ENCODE measurements at places on chromosomes 5 and 9. TPM values are rescaled to one million over a fixed set of nuclear protein-coding genes. Genes with fewer than 3 reads are reported as not detected.

DNA sequence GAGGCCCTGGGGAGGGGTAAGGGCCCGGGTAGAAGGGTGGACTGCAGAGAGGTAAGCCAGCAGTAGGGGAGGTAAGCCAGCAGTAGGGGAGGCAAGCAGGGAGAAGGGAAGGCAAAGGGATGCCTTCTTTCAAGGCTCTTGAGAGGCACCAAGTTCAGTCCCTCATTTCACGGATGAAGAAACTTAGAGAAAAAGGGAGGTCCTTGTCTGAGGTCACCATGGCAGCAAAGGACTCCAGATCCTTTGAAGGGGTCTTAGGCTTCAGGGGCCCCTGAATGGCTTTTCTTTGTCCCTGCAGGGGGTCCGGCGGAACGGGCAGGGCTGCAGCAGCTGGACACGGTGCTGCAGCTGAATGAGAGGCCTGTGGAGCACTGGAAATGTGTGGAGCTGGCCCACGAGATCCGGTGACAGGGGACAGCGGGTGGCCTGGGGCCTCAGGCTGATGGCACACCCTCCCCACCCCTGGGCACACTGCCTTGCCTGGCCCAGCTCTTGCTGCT is 42.6 kb downstream of the RGS3 start:
- no peak for DNase-seq

DNA sequence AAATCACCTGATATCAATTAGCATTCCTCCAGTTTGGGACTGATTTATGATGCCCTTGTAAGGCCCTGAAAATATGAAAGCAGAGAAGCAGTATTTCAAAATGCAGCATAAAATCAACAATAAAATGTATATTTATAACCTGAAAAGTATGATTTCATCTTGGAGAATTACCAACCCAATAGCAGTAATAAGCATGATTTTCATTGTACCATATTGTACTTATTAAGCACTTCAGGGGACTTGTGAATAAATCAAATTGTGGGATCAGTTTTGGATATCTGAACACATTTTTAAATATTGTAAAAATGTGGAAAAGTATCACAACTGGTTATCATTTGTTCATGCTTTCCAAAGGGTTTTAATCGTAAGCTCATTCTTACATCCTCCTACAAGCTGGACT is 250.8 kb downstream of the DMRT2 start:
- no peak for DNase-seq

DNA sequence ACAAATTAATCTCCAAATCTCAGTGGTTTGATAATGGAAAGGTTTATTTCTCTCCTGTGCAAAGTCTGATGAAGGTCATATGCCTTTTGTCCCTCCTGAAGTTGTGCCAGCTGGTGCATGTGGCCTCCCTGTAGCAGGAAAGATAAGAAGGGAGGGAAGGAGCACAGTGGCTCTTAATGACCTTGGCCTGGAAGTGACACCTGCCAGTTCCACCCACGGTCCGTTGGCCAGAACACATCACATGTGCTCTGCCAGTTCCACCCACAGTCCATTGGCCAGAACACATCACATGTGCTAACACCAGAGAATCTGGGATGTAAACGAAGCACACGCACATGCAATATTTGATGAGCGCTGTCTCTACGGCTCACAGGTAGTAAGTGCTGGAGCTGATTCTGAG is 130.9 kb downstream of the DOCK2 start:
- DNase-seq: no peak

DNA sequence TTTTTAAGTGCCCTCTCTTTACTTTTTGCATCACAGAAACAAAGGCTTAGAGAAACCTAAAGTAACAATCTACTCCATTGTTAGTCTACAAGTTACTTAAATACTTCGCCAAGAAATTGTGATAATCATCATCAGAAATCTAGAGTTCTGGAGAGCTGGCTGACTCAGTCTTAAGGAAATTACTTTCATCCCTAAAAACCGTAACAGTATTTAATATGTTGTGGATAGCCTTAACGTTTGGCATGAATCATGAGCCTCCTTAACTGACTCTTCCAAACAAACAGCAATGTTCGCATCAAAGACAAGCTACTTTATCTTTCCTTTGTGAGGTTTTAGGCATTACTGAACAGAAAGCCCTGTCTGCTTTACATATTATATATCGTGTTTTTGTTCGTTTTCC is 128.7 kb downstream of the NIPBL start:
- no peak for DNase-seq

- DNase-seq: no peak
Measured at GRCh38 chr5:78821536-78822021, 163.5 kb downstream of the ARSB start.

GRCh38 chr9:132201780-132202703 is 40.2 kb downstream of the NTNG2 start:
- DNase-seq: no peak

DNA sequence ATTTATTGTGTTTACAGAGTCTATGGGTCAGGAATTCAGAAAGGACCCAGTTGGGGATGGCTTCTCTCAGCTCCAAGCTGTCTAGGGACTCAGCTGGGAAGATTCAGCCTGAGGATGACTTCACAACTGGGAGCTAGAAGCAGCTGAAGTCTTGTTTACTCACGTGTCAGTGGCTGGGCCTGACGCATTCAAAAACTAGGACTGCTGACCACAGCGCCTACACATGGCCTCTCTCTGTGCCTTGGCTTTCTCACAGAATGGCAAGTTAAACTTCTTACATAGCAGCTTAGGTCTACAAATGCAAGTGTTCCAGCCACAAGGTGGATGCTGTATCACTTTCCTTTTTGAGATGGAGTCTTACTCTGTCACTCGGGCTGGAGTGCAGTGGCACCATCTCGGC is 16.3 kb upstream of the PPP2CA start:
- no peak for DNase-seq

- DNase-seq: no peak
Measured at GRCh38 chr9:137187386-137187785, 974 bp downstream of the ANAPC2 start.

GRCh38 chr5:113166852-113167366 is 190.3 kb downstream of the DCP2 start:
- no peak for DNase-seq

GRCh38 chr9:85246541-85246940 is 495.2 kb downstream of the AGTPBP1 start:
- no peak for DNase-seq

GRCh38 chr5:73433982-73434342 is 14.6 kb downstream of the FOXD1 start:
- DNase-seq: no peak

The SUSD3 gene
- 43.3 TPM for total RNA-seq

The VCAN gene
- 13.8 TPM for total RNA-seq

The GLRA1 gene
- not detected for total RNA-seq

The TMC1 gene
- 0.06 TPM for total RNA-seq

The PCDHGB2 gene
- total RNA-seq: 2.8 TPM

The SKP2 gene
- total RNA-seq: 18.0 TPM

All from right lobe of liver (tissue), 6 donors.